ENCODE measurements at places on chromosomes 12 and 14.

GRCh38 chr12:3155702-3156370 lies 78.7 kb downstream of the TSPAN9 start:
- DNase-seq, result no peak

GRCh38 chr12:1435456-1435855 lies 158.9 kb downstream of the FBXL14 start:
- no peak for DNase-seq

DNA sequence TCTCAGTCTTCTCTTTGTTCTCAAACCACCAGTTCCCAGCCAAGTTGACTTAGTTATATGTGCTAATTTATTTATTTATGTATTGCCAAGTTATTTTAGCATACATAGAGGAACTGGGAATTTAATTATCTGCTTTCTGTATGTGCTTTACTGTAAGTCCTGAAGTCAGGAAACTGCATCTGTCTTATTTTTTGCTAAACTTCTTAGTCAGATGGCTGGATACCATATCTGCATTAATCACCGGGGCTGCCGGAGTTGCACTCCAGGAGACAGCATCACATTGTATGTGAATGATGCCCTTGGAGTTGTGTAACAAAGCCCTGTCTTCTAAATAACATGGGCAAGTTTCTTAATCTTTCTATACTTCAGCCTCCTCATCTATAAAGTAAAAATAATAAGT lies 96.2 kb downstream of the MON2 start:
- DNase-seq, result no peak

DNA sequence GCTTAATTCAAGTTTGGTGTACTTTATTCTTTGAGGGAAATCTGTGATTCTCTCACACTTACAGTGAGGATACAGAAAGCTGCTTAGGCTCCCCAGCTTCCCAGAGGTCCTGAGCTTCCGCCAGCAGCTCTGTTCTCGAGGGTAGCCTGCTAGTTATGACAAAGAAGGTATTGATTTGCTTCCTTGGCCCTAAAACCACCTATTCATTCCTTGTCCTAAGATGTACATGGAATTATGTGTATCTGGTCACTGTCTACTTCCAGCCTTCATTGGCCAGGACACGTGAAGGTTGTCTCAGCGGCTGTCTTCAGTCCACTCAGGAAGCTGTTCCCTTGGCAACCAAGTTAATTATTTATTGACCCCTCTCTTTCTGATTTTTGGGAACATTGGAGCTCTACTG lies 55.7 kb downstream of the GALNT8 start:
- DNase-seq, result no peak

DNA sequence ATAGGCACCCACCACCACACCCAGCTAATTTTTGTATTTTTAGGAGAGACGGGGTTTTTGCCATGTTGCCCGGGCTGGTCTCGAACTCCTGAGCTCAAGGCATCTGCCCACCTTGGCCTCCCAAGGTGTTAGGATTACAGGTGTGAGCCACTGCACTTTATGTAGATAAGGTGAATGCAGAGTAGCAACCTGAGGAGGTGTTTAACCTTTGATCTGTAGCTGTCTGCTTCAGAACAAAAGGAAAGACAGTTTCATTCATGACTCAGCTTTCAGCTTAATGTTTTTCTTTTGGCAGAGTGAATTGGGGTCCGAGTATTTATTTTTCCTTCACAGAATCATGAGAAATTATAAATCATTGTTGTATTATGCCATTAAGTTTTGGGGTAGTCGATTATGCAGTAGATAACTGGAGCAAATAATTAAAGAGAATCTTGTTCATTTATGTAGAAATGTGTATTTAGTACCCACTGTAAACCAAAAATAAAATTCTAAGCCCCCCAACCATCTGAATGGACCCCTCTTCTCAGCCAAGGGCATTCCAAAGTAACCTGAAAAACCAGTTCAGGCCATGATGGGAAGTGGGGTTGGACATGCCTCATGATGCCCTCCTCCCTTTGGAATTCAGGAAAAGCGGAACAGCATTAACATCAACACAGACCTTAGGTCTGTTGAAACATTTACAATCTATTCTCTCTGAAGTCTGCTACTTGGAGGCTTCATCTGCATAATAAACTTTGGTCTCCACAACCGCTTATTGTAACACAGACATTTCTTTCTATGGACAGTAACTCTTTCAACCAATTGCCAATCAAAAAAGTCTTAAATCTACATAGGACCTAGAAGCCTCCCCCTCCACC lies 10.7 kb upstream of the STX2 start:
- DNase-seq, result no peak

- DNase-seq, result no peak
Observed at GRCh38 chr14:101228949-101229541, 325.5 kb upstream of the RTL1 start.

- DNase-seq, result no peak
Observed at GRCh38 chr12:112341046-112341825, 41.0 kb downstream of the HECTD4 start.

GRCh38 chr12:117523971-117524370 lies 162.5 kb upstream of the NOS1 start:
- no peak for DNase-seq

All from activated naive CD4-positive, alpha-beta T cell (primary cell).